Caco-2 (cell line): ENCODE measurements at places on chromosomes 4 and X. TPM values are rescaled to one million over a fixed set of nuclear protein-coding genes. Genes with fewer than 3 reads are reported as not detected.

PNPLA4 gene
- 13.5 and 14.4 TPM in 2 replicates for total RNA-seq

AMTN gene
- not detected in 2 replicates for total RNA-seq

- H3K4me1 ChIP-seq = peaks cover 51% of the 10 kb centered on the region
- H3K4me3 ChIP-seq = no peak overlapping the region
- no peaks in the 10 kb centered on the region for H3K36me3 ChIP-seq
- H3K27me3 ChIP-seq = no peaks in the 10 kb centered on the region
- peak overlapping the region; percentile 33 for H3K27ac ChIP-seq
Observed at GRCh38 chr4:147772056-147772455, 40.2 kb downstream of the ARHGAP10 start.

DNA sequence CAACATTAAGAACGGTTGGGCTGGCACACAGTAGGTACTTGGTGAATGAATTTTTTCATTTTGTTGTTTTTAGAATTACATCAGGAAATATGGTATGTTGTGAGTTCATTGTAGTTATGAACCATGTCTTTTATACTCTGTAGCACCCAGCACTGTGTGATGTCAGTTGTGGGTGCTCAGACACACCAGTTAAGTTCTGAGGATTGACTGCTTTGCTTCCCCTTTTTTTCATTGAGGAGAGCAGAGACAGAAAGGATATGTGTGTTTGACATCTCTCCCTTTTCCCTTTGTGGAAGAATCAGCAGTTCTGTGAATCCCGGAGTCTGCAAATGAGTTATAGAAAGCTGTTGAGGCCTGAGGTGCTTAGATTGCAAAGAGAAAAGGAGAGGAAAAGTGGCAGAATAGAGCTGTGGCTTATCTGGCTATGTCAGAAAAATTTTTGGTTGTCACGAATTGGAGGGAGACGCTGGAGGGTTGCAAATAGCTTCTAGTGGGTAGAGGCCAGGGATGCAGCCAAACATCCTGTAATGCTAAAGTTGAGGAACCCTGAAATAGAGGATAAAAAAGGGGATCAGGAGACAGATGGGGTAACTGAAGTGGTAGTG, 13.1 kb downstream of the SMAD1 start:
- H3K27ac ChIP-seq = no peak overlapping the region
- no peaks in the 10 kb centered on the region for H3K27me3 ChIP-seq
- no peaks in the 10 kb centered on the region for H3K36me3 ChIP-seq
- H3K4me3 ChIP-seq = no peak overlapping the region

DNA sequence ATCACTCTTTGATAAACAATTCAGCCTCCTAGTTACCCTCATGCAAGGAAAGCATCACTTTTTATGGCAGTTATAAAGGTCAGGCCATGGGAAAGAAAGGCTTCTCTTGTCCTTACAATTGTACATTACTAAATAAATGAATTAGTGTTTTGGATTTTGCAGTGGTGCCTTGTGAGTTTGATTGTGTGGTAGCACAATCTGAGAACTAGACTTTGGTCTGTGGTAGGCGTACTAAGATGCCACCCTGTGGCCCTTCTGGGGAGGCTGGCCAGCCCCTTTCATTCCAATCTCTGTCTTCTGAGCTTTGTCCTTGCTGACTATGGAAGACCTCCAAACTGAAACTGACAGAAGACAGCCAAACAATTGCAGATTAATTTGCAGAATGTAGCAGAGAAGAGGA, 14.6 kb upstream of the HNRNPD start:
- H3K27ac ChIP-seq = no peak overlapping the region
- no peak for DNase-seq
- no peaks in the 10 kb centered on the region for H3K36me3 ChIP-seq
- H3K27me3 ChIP-seq = no peaks in the 10 kb centered on the region

- no peak overlapping the region for H3K27ac ChIP-seq
- DNase-seq = no peak
- no peak overlapping the region for H3K4me3 ChIP-seq
- no peaks in the 10 kb centered on the region for H3K4me1 ChIP-seq
- no peaks in the 10 kb centered on the region for H3K36me3 ChIP-seq
Observed at GRCh38 chrX:44060221-44060620, 87.0 kb upstream of the NDP start.

DNA sequence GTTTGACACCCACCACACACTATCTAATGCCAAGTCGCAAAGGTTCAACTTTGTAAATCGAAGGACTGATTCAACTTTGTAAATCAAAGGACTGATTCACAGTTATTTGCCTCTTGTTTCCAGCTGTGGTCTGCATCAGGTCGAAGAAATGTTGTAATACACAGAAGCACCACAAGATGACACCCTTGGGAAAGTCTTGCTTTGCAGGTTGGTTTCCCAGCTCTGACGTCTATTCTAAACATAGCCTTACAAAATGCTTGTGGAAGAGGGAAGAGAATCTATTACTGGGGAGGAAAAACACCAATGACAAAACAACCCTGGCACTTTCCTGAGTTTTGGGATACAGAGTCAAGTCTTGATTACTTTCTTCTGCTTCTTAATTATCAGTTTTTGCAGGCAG, 35.3 kb downstream of the SUPT20HL1 start:
- no peaks in the 10 kb centered on the region for H3K4me1 ChIP-seq
- H3K4me3 ChIP-seq = no peak overlapping the region
- no peak overlapping the region for H3K27ac ChIP-seq
- H3K36me3 ChIP-seq = no peaks in the 10 kb centered on the region
- no peaks in the 10 kb centered on the region for H3K27me3 ChIP-seq

VCX3A gene
- total RNA-seq = not detected in 2 replicates

GRCh38 chr4:187000281-187000680, 276.6 kb upstream of the FAT1 start:
- no peaks in the 10 kb centered on the region for H3K27me3 ChIP-seq
- no peak overlapping the region for H3K4me3 ChIP-seq

GRCh38 chr4:41734371-41734770, 14.2 kb downstream of the PHOX2B start:
- H3K27me3 ChIP-seq = no peaks in the 10 kb centered on the region
- DNase-seq = no peak
- no peaks in the 10 kb centered on the region for H3K4me1 ChIP-seq

DNA sequence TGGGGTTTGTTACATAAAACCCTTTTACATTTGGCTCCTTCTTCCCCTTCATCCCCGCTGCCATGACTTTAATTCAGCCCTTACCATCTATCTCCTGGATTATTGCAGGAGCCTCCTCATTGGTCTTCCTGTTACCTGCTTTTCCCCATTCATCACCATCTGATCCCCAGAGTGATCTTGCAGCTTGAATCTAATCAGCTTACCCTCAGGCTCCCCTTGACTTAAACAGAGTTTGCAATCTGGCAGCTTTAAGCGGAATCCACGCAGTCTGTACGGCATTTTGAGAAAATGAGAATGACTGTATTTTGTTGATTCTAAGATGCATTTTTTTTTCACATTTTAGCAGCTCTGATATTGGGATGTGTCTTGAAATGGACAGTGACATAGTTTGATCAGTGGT, 14.9 kb upstream of the PPEF1 start:
- H3K27me3 ChIP-seq = no peaks in the 10 kb centered on the region
- H3K4me1 ChIP-seq = no peaks in the 10 kb centered on the region
- no peak overlapping the region for H3K4me3 ChIP-seq
- H3K27ac ChIP-seq = no peak overlapping the region
- H3K36me3 ChIP-seq = no peaks in the 10 kb centered on the region
- DNase-seq = no peak

PPP1R3F gene
- total RNA-seq = 3.9 and 4.3 TPM in 2 replicates

HOPX gene
- total RNA-seq = 0.21 TPM in 1 of 2 replicates, not detected in the other

NUP62CL gene
- total RNA-seq = 1.00 and 1.5 TPM in 2 replicates

DNA sequence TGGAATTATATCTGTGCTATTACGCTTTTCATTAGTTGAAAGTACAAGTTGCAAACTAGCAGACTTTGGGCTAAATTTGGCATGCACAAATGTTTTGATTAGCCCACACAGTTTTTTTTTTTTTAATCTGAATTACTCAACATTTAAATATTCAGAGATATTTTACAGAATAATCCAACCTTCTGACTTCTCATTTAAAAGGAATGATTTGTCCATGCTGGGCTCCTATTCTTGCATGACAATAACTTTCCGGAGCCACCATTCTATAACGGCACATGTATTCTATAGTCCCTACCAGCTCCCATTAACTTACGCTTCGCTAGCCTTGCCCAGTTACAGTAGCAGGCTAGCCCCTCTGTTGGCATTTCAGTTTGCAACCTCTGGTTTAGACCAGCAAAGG, 219.3 kb upstream of the FTHL17 start:
- no peaks in the 10 kb centered on the region for H3K36me3 ChIP-seq
- no peak overlapping the region for H3K4me3 ChIP-seq
- DNase-seq = no peak
- H3K27ac ChIP-seq = no peak overlapping the region

DNA sequence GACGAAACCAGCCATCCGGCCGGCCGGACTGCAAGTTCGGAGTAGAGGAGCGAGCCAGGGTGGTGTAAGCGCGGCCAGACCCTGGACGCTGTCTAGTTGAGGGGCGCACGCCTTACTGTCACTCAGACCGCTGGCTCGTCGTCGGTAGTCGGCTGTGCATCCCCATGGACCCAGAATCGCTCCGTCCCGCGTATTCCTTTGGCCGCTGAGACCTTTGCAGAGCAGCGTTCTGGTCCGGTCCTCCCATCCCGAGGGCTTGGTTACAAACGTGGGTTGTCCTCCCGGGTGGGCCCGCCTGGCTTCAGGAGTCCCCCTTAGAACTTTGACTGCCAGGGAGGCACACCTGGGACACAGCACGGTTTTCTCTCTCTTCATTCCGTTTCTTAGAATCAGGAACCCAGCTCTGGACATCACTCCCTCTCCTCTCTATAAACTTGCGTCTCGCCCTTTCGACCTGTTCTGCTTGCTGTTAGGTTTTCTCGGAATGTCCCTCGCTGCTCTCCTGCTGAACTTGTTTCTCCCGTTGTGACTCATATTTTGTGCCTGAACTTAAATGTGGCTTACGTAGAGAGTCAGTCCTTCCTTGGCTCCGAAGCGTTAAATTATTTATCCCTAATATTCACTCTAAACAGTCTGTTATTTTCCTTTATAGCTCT, 672 bp downstream of the PGM2 start:
- H3K4me1 ChIP-seq = peaks cover 5% of the 10 kb centered on the region; the same call in 1 of the 2 replicates
- peak; percentile 38 for DNase-seq
- peak overlapping the region; percentile 79 for H3K27ac ChIP-seq
- peak overlapping the region; percentile 83 for H3K4me3 ChIP-seq
- H3K27me3 ChIP-seq = no peaks in the 10 kb centered on the region
- no peaks in the 10 kb centered on the region for H3K36me3 ChIP-seq

MAGEH1 gene
- total RNA-seq = not detected in 2 replicates

GATA1 gene
- total RNA-seq = not detected in 2 replicates

TMEM271 gene
- total RNA-seq = not detected in 2 replicates

BANK1 gene
- 5.7 and 5.8 TPM in 2 replicates for total RNA-seq

CCDC158 gene
- 0.39 and 0.56 TPM in 2 replicates for total RNA-seq

DNA sequence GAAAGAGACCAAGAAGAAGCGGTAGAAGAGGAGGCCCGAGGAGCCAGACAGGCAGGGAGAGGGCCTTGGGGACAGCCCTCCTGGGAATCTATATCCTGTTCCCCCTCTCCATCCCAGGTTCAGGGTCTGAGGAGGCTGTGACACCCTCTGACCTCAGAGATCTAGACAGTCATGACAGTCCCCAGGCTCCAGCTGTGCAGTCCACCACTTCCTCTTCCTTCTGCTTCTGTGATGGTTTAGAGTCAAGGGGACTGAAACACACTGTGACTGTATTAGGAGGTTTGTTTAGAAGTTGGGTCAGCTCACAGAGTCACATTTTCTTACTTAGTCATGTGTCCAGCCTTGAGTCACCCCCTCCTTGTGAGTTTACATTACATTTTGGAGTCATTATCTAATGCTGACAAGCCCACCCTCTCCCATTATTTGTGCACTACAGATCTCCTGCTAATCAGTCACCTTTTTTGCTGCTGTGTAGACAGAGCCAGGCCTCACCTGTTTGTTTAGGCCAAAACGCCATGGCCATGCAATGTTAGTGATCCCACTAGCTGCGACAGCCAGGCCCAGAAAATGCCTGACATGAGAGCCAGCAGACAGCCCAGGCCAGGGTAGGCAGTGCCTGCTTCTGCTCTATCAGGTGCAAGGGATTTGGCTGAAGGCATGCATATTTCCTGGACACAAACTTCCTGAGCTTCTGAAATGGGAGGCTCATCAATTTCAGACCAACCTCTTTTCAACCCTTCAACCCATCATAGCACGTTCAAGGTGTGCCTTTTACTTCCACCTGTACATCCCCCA, 26.0 kb downstream of the MANBA start:
- no peak for DNase-seq
- H3K4me1 ChIP-seq = peaks cover 31% of the 10 kb centered on the region
- no peak overlapping the region for H3K4me3 ChIP-seq
- peak overlapping the region; percentile 27 for H3K27ac ChIP-seq
- no peaks in the 10 kb centered on the region for H3K27me3 ChIP-seq
- no peaks in the 10 kb centered on the region; the same call in 1 of the 2 replicates for H3K36me3 ChIP-seq

MMGT1 gene
- 17.3 and 18.3 TPM in 2 replicates for total RNA-seq

HSD17B11 gene
- total RNA-seq = 39.3 and 42.8 TPM in 2 replicates
